GM04503 (cell line): ENCODE measurements at places on chromosomes 13 and 19.

GRCh38 chr19:39192846-39193245 is 3.9 kb upstream of the NCCRP1 start:
- no peak for DNase-seq

DNA sequence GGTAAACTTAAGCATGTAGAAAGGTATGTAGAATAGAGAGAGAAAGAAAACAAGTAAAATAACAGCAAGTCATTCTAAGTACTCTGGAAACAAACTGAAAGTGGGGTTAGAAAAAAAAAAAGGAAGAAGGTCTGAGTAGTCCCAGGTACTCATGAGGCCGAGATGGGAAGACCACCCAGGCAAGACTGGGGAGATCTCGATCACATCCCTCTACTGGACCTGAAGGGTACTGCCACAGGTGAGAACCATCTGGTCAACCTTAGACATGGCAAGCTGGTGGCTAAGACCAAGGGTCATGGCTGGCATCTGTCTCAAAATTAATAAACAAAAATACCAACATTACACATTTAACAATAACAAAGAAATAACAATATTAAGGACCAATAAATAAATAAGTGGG is 36.3 kb upstream of the ZNF724 start:
- no peak for DNase-seq

- no peak for DNase-seq
Observed at GRCh38 chr13:73696271-73696670, 437.9 kb downstream of the KLF12 start.

DNA sequence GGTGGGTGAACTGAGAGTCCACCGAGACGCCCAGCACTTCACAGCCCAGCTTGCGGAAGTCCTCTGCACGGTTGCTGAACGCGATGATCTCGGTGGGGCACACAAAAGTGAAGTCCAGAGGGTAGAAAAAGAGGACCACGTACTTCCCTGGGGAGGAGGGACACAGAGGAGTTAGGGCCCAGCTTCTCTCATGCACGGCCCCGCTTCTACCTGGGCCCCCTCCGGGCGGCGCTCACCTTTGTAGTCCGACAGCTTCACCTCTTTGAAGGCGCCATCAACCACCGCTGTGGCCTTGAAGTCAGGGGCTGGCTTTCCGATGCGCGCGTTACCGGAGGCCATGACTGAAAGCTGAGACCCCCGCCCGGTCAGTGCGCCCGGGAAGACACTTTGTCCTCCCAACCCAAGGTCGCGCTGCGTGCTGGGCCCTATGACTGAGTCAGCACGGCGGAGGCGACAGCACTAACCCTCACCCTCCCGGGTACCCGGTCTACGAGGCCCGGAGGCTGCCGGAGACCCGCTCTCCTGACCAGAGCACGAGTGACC is 606 bp downstream of the PRDX2 start:
- no peak for DNase-seq

GRCh38 chr13:112969692-112970338 is 801 bp downstream of the MCF2L start:
- no peak for DNase-seq

- no peak for DNase-seq
Observed at GRCh38 chr13:109673477-109673876, 112.9 kb downstream of the IRS2 start.

DNA sequence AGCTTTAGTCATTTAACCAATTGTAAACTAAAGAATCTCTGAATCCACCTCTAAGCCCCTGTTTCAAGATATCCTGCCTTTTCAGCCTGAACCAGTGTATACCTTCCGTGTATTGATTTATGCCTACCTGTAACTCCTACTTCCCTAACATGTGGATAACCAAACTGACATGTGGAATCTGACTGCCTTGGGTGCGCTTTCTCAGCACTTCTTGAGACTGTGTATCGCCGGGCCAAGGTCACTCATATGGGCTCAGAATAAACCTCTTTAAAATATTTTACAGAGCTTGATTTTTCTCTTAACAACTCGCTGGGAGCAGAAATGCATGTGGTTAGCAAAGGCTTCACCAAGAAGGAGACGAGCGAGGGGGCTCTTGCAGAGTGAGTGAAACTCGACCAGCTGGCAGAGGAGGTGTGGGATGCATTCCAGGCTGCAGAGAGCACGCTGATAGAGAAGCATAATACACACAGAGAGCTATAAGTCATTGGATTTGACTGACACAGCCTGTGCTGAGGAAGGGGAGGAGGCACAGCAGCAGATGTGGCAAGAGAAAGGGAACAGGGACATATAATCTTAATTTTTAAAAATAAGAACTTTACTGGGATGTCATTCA is 268.2 kb upstream of the MAB21L1 start:
- no peak for DNase-seq
